ENCODE measurements at places on chromosomes 5 and 9.

DNA sequence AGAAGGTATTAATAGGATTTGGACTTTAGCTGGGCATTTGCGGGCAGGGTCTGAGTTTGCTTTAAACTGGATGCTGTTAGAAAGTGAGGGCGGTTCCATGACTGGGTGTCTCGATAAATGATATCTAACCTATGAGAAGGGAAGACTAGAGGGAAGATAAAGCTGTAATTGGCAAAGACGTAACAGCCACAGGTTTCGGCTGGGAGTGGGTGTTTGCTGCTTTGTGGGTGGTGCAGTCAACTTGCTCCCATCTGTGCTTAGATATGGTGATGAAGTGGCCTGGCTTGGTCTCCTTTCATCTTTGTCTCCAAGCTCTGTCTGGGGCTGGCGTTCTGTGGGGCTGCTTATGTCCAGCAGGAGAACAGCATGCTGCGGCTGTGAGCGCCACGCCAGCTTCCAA, 23.3 kb downstream of the OR2V1 start:
- no peak for DNase-seq

DNA sequence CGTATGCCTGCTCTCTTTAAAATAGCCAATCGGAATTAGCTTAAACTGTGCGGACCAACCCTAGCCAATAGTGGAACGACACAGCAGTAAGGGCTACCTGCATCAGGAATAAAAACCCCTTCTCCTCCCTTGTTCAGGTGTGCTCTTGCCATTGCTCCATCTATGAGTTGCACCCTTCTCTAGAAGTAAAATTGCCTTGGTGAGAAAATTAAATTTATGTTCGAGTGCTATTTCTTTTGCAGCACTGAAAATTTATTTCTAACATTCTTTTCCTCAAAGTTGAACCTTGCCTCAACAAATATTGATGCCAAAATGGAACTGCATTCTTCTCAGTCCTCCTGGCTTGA, 102.5 kb upstream of the SHB start:
- DNase-seq, result no peak

DNA sequence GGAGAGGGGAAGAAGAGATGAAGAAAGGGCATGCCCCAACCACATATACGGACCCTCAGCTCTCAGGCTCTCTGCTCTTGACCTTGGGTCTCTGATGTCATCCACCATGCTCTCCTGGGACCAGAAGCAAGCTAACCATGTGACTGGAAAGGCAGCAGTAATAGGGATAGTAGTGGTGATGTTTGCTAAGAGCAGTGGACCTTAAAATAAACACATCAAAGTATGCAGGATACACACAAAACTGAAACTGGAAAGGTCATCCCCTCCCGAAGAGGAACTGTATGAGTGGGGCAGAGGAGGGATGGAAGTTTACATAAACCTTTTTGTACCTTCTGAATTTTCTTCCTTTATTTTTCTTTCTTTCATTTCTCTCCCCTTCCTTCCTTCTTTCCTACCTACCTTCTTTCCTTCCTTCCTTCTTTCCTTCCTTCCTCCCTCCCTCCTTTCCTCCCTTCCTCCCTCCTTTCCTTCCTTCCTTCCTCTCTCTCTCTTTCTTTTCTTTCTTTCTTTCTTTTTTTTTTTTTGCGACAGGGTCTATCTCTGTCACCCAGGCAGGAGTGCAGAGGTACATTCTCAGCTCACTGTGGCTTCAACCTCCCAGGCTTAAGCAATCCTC, 8.1 kb upstream of the PTPN3 start:
- DNase-seq, result no peak

DNA sequence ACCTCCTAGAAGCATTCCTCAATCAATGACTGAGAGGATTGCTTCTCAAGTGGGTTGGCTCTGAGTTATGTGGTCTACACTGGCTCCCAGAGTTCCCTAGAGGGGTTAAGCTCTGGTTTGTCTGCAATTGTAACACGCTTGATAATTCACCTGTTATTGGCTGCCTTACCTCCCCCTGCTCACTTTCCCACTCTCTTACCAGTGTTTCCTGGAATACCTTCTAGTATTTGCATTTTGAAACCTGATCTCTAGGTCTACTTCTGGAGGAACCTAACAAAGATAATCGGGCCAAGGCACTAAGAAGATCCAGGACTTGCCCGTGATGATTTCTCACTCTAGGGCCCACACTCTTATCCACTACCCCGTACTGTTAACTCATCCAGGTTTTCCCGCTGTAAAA, 110.1 kb upstream of the MAP3K1 start:
- no peak for DNase-seq

DNA sequence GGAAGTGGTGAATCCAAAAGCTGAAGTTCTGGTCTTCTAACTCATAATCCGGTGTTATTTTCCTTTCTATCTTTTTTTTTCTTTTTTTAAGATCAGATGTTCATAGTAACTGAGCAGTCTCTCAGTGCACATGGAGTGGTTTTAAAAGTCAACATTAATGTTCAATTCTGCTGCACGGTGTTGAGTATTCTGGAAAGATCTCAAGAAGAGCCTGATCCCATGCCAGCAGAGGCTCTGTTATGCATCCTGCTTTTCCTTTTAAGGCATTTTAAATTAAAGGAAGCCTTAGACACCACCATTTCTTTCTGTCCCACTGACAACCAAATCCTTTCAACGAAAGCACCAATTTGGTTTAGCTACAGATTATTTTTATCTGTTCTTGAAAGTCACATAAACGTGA, 33.4 kb downstream of the SEMA5A start:
- DNase-seq, result no peak

DNA sequence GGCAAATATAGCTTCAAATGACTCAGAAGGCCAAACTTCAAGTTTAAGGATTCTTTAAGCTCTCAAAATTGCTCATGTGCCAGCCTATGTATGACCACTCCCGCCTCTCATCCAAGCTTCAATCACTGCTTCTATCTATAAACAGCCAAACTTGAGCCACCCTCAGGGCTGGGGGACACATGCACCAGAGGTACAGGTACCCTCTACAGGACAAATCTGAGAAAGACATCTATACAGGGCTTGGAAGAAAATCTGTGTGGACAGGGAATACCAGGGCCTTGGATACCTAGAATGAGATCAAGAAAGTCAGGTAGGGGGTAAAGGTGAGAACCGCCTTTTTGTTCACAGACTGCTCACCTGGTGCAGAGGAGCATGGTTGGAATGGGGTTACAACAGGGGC, 217.9 kb downstream of the ATPSCKMT start:
- DNase-seq, result no peak

- no peak for DNase-seq
Observed at GRCh38 chr5:171961117-171961516, 45.3 kb downstream of the FBXW11 start.

- DNase-seq, result no peak
Observed at GRCh38 chr9:137756045-137756744, 121.4 kb upstream of the CACNA1B start.
